Activated CD4-positive, CD25-positive, alpha-beta regulatory T cell treated with anti-CD3 and anti-CD28 coated beads, Interleukin-2, amount 50 U/mL, for 72 hours (primary cell): ENCODE measurements at places on chromosomes 6 and 20.

- DNase-seq = no peak
These were observed 847 bp upstream of the CD93 start for GRCh38 chr20:23086931-23087411.

DNA sequence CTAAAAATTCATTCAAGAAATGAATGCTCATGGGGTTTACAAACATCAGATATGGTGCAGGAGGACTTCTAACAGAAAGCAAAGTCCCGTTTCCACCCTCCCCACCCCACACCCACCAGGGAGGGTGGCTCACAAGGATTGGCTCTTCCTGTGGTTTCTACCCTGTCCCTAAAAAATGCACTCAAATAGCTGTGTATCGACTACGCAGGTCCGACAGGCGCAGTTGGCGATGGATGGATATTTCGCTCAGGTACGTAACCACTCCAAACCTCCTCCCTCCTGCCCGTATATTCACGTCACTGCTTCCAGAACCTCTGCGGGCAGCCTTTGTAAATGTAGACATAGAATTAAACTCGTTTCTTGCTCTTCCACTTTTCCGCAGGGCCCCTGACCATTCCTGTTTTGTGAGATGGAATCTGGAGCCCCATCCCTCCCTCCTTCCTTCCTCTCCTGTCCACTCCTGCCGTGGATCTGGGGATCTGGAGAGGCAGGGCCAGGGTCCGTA lies 264.3 kb downstream of the BMP7 start:
- DNase-seq = no peak

DNA sequence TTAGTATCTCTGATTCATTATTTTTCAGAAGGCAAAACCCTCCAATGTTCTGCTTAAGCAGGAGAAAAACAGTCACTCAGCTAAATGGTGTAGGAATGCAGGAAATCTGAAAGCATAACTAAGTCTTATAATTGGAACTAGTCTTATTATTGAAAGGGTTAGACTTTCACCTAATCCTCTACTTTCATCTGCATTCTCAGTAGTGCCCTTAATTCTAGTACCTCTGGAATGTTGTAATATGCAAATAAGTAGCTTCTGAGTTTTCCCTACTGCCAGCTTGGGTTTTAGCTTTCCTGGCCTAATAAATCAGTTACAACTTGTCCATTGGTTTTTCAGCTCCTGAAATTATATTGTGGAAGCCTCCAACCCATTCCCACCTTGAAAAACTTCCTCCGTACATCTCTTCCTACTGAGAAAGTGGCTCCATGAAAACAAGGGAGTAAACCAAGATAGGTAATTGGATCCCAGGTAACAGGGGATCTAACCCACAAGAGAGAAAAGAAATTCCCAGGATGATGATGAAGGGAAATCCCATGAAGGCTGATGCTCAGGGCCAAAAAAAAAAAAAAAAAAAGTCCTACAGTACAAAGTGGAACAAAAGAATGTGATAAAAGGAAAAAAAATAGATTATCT lies 147.0 kb downstream of the TBC1D32 start:
- no peak for DNase-seq

DNA sequence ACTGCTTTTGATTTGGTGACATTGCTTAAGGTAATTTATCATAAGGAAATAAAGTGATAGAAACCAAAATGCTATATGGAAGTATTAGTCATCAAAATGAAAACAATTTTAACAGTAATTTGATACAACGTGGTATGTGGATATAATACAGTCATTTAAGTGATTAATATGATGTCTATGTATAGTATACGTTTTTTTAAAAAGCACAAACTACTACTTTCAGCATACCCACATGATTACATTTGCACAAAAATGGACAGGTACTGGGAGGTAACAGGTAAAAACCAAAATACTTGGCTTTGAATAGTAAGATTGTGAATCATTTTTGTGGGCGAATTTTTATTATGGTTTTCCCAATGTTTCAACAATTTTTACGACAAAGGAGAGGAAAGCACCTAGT lies 97.6 kb downstream of the OGFRL1 start:
- no peak for DNase-seq

GRCh38 chr6:56742122-56742791 lies 99.6 kb upstream of the DST start:
- no peak for DNase-seq

DNA sequence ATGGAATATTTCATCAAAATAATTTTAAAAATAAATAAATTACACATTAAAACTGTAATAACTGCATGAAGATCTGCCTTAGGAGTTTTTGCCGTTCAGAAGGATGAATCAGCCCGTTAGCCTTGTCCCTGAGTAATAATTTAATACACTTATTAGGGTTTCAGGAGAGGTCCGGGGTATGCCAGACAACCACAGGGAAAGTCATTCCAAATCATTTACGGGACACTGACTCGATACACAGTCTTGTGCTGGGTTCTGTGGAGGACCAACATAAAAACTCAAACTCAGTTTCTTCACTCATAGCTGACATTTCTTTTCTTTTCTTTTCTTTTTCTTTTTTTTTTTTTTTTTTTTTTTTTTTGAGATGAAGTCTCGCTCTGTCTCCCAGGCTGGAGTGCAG lies 735 bp upstream of the LY6G6F start:
- DNase-seq = no peak

DNA sequence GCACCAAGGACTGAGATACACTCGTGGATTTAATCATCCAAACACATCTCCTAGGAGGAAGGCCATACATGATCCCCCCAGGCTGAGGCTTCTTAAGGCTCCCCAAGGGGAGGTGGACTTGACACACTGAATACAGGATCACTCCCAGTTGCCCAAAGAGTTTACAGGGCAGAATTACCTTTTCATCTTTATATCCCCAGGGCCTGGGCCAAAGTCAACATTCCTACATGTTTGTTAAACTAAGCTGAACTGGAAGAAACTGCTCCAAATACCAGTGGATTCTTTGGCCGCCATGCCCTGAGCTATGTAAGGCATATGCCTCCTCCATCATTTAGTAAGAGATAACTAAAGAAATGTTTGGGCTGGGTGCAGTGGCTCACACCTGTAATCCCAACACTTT lies 22.2 kb upstream of the SERPINB1 start:
- DNase-seq = no peak

DNA sequence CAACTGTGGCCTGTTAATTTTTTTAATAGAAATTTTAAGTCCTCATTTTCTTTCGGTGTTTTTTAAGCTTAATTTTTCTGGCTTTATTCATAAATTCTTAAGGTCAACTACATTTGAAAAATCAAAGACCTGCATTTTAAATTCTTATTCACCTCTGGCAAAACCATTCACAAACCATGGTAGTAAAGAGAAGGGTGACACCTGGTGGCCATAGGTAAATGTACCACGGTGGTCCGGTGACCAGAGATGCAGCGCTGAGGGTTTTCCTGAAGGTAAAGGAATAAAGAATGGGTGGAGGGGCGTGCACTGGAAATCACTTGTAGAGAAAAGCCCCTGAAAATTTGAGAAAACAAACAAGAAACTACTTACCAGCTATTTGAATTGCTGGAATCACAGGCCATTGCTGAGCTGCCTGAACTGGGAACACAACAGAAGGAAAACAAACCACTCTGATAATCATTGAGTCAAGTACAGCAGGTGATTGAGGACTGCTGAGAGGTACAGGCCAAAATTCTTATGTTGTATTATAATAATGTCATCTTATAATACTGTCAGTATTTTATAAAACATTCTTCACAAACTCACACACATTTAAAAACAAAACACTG lies 10.1 kb downstream of the HFE start:
- peak; percentile 55 for DNase-seq

- DNase-seq = no peak
These were observed 13.6 kb downstream of the TXLNB start for GRCh38 chr6:139278190-139278589.

- DNase-seq = peak; percentile 33
These were observed 237.8 kb downstream of the LY86 start for GRCh38 chr6:6826095-6826901.

GRCh38 chr20:19265646-19266374 lies 53.4 kb downstream of the SLC24A3 start:
- DNase-seq = no peak

DNA sequence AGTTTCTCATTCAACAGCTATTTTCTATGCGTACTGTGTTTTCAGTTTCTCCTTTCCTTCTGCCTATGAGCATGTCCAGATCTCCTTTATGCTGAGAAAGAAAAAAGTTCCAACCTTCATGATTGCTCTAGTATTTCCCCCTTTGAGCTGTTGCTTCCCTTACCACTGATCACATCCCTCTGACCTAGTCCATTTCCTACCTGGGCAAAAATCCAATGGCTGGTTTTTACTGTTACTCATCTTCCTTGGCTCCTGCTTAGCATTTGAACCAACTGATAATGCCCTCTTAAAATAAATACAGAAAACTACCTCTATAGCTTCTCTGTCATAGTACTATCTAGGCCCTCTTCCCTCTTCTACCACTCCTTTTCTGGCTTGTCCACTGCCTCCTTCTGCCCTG lies 6.0 kb downstream of the RFX6 start:
- no peak for DNase-seq

- no peak for DNase-seq
These were observed 26.5 kb upstream of the SMIM29 start for GRCh38 chr6:34275128-34275804.

GRCh38 chr6:154219250-154219649 lies 137.4 kb downstream of the IPCEF1 start:
- no peak for DNase-seq

DNA sequence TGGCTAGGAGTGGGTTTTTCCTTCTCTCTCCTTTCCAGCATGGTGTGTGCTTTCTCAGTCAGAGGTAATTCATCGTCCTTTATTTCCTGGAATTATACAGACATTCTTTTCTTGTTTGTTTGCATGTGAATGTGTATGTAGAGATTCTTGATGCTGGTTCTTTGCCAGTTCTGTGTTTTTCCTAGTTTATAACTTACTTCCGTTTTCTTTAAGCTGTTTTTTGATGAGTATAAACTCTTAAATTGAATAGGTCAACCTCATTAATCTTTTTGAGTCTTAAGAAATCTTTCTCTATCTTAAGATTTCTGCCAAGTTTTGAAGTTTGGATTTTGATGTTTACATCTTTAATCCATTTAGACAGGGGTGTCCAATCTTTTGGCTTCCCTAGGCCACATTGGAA lies 38.7 kb downstream of the IGF2R start:
- no peak for DNase-seq

DNA sequence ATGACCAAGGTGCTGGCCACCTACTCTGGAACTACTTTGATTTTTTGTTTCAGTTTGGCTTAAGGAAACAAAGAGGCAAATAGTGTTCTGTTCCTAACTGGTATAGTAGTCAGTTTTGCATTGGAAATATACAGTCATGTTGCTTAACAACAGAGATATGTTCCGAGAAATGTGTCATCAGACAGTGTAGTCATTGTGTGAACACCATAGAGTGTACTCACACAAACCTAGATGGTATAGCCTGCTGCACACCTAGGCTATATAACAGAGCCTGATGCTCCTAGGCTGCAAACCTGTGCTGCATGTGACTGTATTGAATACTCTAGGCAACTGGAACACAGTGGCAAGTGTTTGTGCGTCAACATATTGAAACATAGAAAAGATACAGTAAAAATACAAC lies 80.4 kb downstream of the ARID1B start:
- DNase-seq = no peak

DNA sequence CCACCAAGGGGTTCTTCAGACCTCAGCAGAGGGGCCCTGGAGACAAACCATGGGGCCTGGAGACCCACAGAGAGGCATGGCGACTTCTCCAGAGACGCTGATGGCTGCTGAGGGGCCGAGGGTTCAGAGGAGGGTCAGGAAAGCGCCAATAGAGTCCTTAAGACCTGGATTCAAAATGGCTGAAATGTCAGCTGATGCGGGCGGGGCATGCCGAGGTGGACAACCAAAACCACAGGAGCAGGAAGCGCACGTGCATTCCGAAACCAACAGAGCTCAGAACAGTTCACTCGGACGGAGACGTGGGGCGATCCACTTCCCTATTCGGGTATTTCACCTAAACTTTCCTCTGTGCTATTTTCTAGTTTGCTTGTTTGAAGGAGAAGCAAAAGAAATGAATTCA lies 99.9 kb upstream of the RIN2 start:
- DNase-seq = no peak

DNA sequence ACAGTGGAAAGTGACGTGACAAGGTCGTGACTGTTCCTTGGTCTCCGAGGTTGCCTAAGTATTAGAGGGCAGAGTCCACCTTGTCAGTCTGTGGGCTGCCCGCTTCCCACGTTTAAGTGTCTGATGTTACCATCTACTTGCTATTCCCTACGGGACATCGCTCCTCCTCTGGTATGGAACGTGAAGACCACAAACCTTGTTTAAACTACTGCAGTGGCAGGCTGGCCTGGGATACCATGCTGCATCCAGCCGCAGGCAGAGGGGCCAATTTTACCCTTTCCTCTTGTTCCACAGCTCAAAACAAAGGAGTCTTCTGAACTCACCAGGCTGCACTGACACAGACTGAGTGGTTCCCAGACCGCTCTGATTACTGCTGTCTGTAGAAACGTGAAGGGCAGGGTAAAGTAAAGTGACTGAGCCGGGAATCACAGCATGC lies 275.9 kb downstream of the FOXC1 start:
- no peak for DNase-seq

GRCh38 chr6:50816115-50816675 lies 2.5 kb upstream of the TFAP2B start:
- peak; percentile 56 for DNase-seq

DNA sequence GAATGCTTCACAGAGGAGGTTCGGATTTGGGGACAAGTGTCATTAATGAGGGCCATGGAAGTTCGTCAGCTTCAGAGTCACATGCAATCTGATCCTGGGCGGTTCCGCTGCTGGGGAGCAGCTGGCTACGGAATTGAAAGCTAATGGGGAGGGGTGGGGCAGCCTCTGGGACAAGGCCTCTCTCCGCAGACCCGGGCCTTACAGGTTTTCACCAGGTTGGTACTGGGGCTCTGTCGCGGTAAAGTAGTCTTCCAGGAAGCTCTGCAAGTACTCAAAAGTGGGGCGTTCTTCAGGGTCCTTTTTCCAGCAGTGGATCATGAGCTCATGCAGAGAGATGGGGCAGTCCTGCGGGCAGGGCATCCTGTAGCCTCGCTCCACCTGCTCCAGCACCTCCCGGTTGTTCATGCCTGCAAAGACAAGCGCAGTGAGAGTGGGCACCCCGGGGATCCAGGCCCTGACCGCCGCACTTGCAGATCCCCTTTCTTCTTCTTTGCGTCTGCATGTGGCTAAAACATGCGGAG lies 55.9 kb upstream of the TRAF3IP2 start:
- no peak for DNase-seq

DNA sequence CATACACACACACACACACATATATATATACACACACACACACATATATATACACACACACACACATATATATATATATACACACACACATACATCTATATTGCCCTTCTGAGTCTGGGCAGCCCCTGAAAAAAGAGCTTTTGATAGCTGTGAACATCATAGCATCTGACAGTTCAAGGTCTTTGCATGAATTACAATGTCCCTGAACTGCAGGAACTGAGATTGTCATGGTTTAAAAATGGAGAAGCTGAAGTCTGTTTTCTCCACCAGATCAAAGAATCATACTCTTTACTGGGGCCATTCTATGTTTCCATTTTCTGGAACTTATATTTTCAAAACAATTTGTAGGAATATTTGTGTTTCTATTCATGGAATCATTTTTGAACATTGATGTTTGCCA lies 189.8 kb downstream of the ZDHHC14 start:
- DNase-seq = no peak
